ENCODE measurements at places on chromosomes 5 and 9.

- no peak for DNase-seq
Measured at GRCh38 chr5:42915306-42915866, 103.7 kb upstream of the SELENOP start.

- no peak for DNase-seq
Measured at GRCh38 chr9:79928661-79929223, 357.0 kb downstream of the TLE4 start.

- no peak for DNase-seq
Measured at GRCh38 chr5:88708021-88708420, 175.0 kb downstream of the MEF2C start.

DNA sequence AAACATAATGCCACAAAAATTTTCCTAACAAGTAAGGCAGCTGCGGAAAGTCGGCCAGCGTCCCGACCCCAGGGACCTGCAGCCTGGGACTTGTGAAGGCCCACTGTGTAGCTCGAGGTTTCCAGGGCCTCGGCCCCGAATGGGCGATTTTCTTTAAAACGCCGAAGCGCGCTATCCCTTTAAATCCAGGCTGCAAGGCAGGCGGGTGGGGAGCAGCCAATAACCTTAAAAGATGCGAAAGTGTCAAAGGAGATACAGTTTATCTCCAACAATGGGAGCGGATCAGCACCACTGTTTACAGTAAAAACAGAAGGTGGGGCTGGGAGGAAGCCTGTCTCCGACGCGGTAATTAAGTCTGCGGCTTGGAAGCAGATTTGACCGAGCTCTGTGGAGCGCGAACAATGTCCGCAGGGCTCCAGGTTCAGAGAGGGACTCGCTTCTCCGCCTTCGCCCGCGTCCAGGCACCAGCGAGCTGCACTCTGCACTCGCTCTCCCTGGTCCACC lies 1.7 kb upstream of the ZSWIM6 start:
- peak; percentile 43 for DNase-seq

- DNase-seq = no peak
Measured at GRCh38 chr9:14524873-14525515, 168.2 kb downstream of the ZDHHC21 start.

DNA sequence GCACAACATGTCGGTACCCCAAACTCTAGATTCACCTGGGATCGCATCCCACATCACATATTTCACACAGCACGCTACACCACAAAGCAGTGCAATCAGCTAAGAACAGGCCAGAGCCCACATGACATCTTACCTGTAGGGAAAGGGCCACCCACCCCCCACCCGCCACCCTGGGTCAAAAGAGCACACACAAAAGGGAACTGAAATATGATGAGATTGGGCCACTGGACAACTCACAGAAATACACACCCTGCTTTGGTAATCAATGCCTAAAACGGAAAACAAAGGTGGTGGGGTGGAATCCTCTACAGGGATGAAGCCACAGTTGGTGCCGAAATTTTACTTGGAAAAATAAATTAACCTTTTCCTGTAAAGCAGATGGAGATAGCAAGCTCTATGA lies 13.1 kb downstream of the RETREG1 start:
- DNase-seq = no peak

- no peak for DNase-seq
Measured at GRCh38 chr5:68452286-68452685, 236.7 kb downstream of the PIK3R1 start.

GRCh38 chr5:180338001-180338707 lies 15.0 kb downstream of the GFPT2 start:
- DNase-seq = no peak

- DNase-seq = no peak
Measured at GRCh38 chr5:69152731-69153130, 14.2 kb upstream of the CCNB1 start.

- DNase-seq = no peak
Measured at GRCh38 chr5:35246900-35247647, 16.8 kb upstream of the PRLR start.

GRCh38 chr9:109880276-109881169 lies 100.5 kb downstream of the PALM2AKAP2 start:
- DNase-seq = peak; percentile 16

GRCh38 chr5:33649549-33650482 lies 209.1 kb downstream of the TARS1 start:
- peak; percentile 15 for DNase-seq

GRCh38 chr5:145838276-145838675 lies 3.1 kb upstream of the PRELID2 start:
- no peak for DNase-seq

DNA sequence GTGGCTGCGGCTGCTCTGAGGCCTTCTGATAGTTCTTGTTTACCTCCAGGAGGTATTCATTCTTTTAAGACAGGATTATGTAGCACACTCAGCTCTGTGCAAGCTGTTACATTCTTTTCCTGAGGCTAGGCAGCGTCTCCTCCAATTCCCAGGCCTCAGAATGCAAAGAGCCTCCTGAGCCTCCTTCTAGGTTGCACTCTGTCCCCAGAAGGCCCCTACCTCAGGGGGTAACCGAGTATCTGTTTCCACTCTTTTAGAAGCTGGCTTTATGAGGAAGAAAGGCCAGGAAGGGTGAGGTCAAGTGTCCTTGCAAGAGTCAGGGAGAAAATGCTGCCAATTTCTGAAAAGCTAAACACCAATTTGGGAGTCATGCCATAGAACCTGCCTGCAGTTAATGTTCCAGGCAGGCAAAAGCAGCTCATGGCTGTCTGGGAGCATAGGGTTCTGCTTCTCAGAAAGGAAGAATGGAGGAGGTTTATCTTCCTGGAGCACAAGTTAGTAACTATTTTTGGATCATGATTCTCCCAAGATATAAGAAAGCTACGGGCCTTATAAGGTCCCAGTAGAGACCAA lies 178.9 kb downstream of the SEMA6A start:
- DNase-seq = no peak

DNA sequence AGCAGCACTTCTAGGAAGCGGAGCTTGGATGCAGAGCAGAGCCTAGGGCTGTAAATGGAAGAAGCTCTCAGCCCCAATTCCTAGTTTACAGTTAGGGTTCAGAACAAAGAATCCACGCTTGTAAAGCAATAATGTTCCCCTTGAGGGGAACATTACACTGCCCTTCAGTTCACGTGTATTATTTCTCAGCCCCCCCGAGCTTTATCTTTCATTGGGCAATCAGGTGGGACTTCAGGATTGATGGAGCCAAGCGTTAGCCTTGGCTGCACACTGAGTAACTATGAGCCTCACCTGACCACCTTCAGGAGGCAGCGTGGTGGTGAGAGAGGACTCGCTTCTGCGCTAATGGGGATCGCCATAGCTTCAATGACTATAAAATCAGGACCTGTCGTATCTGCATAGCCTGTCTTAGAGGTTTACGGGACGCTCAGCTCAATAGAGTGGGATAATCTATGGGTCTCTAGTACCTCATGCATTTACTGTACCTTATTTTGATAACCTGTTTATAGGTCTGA lies 157.0 kb upstream of the RASEF start:
- no peak for DNase-seq

GRCh38 chr9:74691058-74691457 lies 193.9 kb downstream of the RORB start:
- DNase-seq = no peak

GRCh38 chr9:95239071-95239470 lies 78.4 kb downstream of the FANCC start:
- DNase-seq = no peak

- DNase-seq = peak; percentile 27
Measured at GRCh38 chr5:153352685-153353219, 137.7 kb upstream of the GRIA1 start.

GRCh38 chr9:91038483-91039124 lies 237.0 kb downstream of the SYK start:
- no peak for DNase-seq

DNA sequence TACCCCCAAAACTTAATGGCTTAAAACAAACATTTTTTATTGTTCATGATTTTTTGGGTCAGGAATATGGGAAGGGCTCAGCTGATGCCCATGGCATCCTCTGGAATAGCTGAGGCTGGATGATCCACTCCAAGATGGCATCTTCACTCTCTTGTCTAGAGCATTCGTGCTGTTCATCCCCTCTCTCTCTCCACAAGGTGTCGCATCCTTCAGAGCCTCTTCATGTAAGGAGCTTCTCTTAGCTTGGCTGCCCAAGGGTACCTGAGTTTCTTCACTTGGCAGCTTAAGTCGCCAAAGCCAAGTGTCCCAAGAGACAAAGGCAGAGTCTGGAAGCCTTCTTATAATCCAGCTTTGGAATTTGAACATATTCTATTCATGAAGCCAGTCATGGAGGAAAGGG lies 294.7 kb downstream of the CHSY3 start:
- DNase-seq = no peak

DNA sequence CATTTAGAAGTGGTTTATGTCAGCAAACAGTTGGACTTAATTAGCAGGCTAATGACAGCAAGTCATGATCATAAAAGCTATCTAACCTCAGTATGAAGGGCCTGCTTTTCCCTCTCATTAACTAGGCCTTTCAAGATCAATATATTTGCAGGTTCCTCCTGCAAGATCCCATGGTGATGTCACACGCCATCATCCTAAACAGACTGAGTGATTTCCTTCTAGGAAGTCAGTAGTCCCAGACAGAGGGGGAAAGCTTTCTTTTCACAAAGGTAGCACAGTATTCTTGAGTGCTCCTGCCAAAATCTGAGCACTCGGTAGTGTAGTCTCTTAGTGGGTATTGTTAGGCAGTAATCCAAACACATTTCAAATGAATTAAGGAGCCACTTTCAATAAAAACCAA lies 52.5 kb downstream of the UIMC1 start:
- no peak for DNase-seq

- no peak for DNase-seq
Measured at GRCh38 chr9:107703651-107704050, 214.1 kb upstream of the KLF4 start.

- no peak for DNase-seq
Measured at GRCh38 chr9:137371521-137371941, 51.4 kb downstream of the EXD3 start.

DNA sequence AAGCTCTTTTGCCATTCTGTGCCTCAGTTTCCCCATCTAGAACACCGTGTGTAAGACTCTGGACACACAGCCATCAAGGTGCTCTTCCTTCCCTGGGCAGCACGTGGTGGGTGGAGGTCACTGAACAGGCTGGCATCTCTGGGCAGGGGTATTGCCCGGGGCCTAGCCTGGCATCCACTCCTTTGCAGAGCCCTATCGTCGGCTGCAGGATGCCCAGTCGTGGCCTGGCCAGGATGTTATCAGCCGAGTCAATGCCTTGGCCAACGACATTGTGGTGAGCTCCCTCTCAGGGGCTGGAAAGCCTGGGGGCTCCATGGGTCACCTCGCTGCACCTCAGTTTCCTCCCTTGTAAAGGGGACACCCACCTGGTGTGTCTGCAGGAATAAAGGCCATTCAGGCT lies 4.0 kb downstream of the ADGRD2 start:
- no peak for DNase-seq

- DNase-seq = no peak
Measured at GRCh38 chr9:18438300-18438925, 35.5 kb upstream of the ADAMTSL1 start.

- DNase-seq = peak; percentile 64
Measured at GRCh38 chr5:91384671-91385430, 1.7 kb upstream of the ARRDC3 start.

GRCh38 chr5:4384649-4385048 lies 755.5 kb upstream of the ADAMTS16 start:
- DNase-seq = no peak

DNA sequence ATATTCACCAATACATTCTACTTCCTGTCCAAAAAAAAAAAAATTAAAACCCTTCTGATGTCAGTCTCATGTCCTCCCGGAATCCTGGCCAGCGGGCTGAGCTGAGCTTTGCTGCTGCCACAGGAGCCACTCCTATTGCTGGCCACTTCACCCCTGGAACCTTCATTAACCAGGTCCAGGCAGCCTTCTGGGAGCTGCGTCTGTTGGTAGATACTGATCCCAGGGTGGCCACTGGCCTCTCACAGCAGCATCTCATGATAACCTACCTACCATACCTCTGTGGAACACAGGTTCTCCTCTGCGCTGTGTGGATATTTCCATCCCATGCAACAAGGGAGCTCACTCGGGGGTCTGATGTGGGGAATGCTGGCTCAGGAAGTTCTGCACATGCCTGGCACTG lies 21.0 kb upstream of the NPM1 start:
- no peak for DNase-seq

- DNase-seq = no peak
Measured at GRCh38 chr9:93963969-93964368, 8.8 kb upstream of the BARX1 start.

- DNase-seq = peak; percentile 39
Measured at GRCh38 chr5:101424530-101425175, 521.6 kb upstream of the ST8SIA4 start.

DNA sequence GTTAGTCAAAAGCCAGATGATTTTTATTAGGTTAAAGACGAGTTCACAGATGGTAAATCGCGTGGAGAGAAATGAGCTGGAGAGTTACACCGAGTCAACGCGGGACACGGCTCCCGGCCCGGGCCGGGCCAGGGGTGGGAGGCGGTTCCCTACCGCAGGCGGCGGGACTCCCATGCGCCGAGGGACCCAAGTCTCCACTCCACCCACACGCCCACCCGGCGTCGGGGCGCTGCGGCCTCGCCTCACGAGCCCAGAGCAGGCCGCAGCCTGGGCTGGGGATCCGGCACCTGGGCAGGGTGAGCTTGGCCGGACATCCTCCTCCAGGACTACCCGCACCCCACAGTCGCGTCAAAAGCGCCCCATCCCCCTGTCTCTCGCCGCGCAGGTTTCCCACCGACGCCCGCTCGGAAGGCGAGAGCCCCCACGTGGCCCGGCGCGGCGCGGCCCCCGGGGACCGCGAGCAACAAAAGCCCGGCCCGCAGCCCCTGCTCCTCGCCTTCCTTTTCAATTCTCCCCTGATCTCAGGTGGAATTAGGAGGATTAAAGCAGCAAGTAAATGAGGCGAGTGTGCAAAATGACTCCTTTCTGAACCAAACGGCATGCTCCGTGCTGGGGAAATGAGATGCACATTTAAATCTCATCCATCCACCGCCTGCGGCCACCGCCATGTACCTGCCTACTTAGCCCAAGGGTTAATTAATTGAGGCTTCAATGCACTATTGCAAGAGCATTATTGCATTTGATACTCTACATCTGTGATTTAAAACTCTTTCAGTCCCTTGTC lies 196.5 kb upstream of the TBCA start:
- no peak for DNase-seq

DNA sequence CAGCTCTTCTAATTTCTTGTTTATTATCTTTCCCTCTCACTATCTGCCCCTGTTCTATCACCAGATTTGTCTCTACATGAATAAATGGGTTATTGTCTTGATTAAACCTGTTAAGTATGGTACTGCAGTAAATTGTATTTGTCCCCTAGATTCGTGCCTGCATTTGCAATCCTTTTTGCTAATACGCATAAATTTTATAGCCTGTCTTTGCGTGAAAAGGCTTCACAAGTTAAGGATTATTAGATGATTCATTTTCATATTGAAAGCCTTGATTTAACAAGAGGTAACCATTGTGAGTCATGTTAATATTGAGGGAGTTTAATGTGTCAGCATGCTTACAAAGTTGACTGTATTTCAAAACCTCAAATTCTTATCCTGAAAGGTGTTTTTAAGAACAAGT lies 204.6 kb downstream of the PCSK1 start:
- peak; percentile 56 for DNase-seq
